ENCODE measurements at places on chromosomes 6 and 20. TPM values are rescaled to one million over a fixed set of nuclear protein-coding genes. Genes with fewer than 3 reads are reported as not detected.

GRCh38 chr20:59161721-59162120 is 1.9 kb upstream of the ZNF831 start:
- DNase-seq = no peak

Gene FAM135A
- total RNA-seq = 105 TPM

Gene LAMP5
- not detected for total RNA-seq

GRCh38 chr20:50056408-50056926 is 56.5 kb downstream of the UBE2V1 start:
- DNase-seq = no peak

DNA sequence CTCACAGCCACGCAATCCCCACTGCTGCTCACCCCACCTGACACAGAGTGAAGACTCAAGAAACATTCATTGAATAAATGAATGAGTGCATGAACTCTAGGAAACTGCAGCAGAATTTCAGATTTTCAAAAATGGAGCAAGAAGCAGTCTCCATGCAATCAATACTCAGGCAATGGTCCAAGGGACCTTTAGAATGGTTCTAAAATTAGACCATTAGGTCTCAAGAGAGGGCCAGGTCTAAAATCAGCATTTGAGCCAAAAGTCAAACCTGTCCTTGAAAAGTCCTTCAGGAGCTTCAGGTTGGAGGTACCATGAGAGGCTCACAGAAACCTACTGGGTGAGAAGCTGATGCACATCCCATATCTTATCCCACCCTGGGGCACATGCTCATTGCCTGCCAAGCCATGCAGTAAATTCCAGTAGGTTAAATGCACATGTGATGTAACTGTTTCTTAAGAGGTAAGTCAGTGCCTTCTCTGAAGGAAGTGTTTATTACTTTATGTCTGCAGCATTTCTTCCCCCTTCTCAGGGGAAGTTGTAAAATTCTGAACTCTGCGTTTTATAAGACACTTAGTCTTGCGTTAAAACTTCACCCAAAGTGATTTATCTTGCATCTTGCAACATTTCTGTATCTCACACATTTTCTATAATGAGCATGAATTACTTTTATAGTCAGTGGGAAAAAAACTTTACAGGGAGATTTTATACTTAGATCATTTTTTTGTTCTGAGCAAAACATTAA is 126.6 kb downstream of the ADAT2 start:
- no peak for DNase-seq

DNA sequence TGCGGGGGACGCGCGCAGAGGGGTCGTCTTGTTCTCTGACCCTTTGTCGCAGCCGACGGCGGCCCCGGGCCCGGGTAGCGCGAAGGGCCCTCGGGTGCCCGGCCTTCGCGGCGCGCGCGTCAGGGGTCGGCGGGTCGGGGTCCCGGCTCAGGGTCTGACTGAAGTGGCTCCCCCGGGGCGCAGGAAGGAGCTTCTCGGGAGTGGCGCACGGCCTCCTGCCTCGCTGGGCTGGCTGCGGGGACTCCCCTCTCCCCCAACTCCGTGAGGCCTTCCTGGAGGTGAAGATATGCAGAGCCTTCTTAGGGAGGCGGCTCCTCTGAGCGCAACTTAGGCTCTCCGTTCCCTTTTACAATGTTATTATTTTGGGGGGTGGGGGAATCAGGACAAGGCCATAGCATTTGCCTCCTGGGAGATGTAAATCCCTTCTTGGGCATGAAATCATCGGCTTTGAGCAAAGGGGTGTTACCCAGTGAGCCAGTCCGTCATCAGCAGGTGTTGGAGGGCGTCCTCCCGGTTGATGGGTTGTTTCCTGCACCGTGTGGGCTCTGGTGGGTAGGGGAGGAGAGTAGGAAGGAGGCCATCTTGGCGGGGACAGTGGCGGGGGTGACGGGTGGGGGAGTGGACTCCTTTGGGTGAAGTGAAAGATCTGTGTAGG is 523 bp downstream of the CDS2 start:
- DNase-seq = peak; percentile 41

Gene SALL4
- 0.13 TPM for total RNA-seq

DNA sequence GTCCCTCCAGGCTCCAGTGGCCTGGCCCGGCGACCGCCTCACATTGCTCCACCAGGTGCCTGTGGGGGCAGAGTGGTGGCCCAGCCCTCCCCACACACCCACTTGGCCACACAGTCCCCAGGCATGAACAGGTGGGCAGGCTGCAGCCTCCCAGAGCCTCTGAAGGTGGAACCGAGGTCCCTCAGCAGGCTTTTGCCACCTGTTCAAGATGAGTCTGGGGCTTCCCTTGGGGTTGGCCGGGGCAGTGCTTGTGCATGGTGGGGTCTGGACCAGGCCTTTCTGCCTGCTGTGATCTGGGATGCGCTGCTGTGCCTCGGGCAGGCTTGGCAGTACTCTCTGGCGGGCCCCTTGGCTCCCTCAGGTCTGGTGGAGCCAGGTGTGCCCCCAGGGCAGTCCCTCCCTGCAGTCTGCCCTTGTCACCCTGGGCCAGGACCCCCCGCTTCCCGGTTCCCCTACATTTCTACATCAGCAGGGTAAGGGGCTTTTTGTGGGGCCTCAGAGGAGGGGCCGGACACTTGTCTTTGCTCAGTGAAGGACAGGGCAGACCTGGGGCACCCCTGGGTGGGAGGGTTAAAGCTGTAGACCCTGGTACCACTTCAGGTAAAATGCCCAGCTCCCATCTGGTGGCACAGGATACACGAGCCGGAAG is 2.7 kb upstream of the COL9A3 start:
- DNase-seq = no peak

All from lower leg skin (tissue), 4 donors.